ENCODE measurements at places on chromosomes 16 and 17. TPM values are rescaled to one million over a fixed set of nuclear protein-coding genes. Genes with fewer than 3 reads are reported as not detected.

Gene TP53
- total RNA-seq: 13.6 TPM

Gene NPIPA3
- total RNA-seq: 0.88 TPM

Gene TOM1L1
- total RNA-seq: 55.8 TPM

Gene EXOC3L1
- total RNA-seq: 1.8 TPM

Gene UBE2O
- 9.8 TPM for total RNA-seq

Gene ZNF205
- 7.0 TPM for total RNA-seq
